CMK (cell line): ENCODE measurements at places on chromosomes 4 and X.
A peak's percentile ranks its signal among the peaks of the same experiment; 100 is the strongest.

GRCh38 chr4:20028645-20029044 lies 223.1 kb upstream of the SLIT2 start:
- DNase-seq, result no peak

- peak; percentile 43 for DNase-seq
Observed at GRCh38 chr4:83083925-83084475, 30.5 kb downstream of the PLAC8 start.

- no peak for DNase-seq
Observed at GRCh38 chrX:2898846-2899512, 30.2 kb downstream of the ARSD start.

DNA sequence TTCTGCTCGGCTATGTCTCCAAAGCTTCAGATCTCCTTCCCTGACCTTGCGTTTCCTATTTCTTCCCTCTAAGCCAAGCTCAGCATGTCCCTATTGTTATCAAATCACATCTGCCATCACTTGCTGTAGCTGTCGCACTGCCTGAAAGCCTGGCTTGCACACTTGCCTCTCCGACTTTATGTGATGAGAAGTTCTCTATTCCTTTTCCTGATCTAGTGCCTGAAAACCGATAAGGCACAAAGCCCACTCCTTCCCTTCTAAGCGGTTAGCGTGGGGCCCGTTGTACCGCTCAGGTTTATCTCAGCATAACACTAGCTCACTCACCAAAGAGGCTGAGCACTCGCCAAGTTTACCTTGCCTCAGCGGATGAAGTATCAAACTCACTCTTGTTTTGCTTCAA lies 816 bp downstream of the NMU start:
- no peak for DNase-seq

DNA sequence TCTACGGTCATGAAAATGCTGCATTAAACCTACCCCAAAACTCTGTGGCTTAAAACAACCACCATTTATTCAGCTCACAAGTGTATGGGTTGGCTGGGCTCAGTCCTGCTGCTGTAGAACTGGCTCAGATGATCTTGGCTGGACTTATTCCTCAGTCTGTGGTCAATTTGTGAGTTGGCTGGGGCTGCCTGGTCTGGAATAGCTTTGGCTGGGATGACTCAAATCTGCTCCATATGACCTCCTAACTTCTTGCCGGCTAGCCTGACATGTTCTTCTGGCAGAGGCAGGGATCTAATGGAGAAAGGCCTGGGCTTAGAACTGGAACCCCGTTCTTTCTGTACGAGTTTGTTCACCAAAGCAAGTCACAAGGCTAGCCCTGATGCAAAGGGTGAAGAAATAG lies 71.7 kb downstream of the CFAP299 start:
- DNase-seq, result no peak

- no peak for DNase-seq
Observed at GRCh38 chr4:122827258-122827878, 737 bp downstream of the FGF2 start.

DNA sequence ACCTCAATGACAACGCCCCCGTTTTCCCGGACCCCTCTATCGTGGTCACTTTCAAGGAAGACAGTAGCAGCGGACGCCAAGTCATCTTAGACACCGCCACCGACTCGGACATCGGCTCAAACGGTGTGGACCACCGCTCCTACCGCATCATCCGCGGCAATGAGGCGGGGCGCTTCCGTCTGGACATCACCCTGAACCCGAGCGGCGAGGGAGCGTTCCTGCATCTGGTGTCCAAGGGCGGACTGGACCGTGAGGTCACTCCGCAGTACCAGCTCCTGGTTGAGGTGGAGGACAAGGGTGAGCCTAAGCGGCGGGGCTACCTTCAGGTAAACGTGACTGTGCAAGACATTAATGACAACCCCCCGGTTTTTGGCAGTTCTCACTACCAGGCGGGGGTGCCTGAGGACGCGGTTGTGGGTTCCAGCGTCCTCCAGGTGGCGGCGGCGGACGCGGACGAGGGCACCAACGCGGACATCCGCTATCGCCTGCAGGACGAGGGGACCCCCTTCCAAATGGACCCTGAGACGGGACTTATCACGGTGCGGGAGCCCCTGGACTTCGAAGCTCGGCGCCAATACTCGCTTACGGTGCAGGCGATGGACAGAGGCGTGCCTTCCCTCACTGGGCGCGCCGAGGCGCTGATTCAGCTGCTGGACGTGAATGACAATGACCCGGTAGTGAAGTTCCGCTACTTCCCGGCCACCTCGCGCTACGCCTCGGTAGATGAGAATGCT lies 2.2 kb downstream of the FAT4 start:
- no peak for DNase-seq

- no peak for DNase-seq
Observed at GRCh38 chr4:57504797-57505530, 394.8 kb upstream of the IGFBP7 start.

GRCh38 chr4:150164956-150165629 lies 86.8 kb downstream of the DCLK2 start:
- no peak for DNase-seq

DNA sequence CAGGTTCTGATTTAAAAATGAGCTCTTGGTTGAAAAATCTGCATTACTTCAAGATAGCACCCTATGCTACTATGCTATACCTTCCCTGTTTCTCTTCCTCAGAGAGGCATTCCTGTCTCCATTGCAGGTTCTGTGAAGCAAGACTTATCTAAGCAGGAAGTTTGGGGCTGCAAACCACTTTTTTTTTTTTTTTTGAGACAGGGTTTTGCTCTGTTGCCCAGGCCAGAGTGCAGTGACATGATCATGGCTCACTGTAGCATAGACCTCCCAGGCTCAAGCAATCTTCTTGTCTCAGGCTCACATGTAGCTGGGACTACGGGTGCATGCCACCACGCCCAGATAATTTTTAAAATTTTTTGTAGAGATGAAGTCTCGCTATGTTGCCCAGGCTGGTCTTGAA lies 4.0 kb upstream of the CCNG2 start:
- DNase-seq, result no peak

- no peak for DNase-seq
Observed at GRCh38 chr4:8108991-8109390, 49.6 kb downstream of the ABLIM2 start.

DNA sequence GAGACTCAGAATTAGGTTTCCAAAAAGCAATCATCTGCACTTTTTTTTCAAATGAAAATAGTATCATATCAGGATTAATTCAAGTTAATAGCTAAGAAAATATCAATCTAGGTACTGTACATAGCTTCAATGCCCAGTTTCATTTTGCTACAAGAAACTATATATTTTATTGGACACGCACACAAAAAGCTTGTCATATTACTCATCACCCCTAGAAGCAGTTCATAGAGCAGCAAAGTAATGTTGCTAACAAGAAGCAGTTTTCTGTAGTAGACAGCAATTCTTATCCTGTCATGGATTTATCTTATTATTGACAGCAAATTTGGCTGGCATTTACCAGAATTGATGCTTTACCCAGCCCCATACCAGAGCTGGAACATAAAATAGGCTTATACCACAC lies 52.3 kb upstream of the LSM6 start:
- no peak for DNase-seq

DNA sequence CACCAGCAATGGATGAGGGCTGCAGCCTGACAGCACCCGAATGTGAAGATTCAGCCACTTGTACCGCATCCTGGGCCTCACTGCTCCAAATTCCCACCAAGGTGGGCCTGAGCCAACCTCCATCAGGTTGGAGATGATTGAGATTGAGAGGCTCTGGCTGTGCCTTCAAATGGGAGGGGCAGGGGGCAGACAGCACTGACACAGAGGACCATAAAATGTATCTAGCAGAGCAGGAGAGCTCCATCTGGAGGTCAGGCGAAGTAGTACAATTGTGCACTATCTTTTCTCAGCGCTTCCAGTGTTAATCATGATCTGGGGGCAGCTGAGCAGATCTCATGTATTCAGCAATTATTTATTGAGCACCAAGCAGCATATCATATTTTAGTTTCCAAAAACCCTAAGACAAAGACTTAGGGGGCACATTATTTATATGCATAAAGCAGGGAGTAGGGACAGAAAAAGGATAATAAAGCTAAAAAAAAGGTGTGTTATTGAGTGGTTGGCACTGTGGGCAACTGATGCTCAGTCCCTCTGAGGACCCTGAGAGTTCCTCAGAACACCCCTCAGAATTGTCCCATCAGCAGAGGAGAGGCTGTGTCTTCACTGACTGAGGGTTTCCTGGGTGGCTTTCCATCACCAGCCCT lies 31.6 kb upstream of the C1QTNF7 start:
- peak; percentile 21 for DNase-seq
